ENCODE measurements at places on chromosomes 11 and 22. TPM values are rescaled to one million over a fixed set of nuclear protein-coding genes. Genes with fewer than 3 reads are reported as not detected.
A peak's percentile ranks its signal among the peaks of the same experiment; 100 is the strongest.

GRCh38 chr11:93571612-93572011 lies 28.4 kb upstream of the SMCO4 start:
- no peak for DNase-seq

DNA sequence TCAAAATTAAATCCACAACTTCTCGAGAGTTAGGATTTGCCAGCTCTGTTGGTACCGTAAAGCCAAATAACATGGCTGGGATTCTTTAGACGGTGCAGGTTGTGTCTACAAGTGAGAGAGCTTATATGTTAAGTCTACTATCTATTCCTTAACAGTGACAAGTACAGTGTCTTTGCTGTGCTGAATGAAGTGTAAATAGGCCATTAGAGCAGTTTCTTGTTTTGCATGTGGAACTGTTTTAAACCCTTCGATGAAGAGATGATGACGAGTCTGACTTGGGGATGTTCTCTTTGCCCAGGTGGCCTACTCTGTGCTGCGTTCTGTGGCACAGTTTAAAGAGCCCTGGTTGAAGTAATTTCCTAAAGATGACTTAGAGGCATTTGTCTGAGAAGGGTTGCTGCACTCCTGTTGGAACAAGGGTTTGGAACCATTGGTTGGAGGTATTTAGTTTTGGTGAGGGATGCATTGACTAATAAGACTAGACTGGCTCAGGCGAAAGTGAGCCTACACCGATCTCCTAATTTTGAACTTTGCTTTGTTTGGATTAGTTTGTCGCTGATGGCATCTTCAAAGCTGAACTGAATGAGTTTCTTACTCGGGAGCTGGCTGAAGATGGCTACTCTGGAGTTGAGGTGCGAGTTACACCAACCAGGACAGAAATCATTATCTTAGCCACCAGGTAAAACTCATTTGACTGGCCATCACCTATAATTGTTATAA lies 988 bp downstream of the RPS3 start:
- no peak for DNase-seq

GRCh38 chr11:6365659-6366058 lies 24.6 kb upstream of the SMPD1 start:
- no peak for DNase-seq

DNA sequence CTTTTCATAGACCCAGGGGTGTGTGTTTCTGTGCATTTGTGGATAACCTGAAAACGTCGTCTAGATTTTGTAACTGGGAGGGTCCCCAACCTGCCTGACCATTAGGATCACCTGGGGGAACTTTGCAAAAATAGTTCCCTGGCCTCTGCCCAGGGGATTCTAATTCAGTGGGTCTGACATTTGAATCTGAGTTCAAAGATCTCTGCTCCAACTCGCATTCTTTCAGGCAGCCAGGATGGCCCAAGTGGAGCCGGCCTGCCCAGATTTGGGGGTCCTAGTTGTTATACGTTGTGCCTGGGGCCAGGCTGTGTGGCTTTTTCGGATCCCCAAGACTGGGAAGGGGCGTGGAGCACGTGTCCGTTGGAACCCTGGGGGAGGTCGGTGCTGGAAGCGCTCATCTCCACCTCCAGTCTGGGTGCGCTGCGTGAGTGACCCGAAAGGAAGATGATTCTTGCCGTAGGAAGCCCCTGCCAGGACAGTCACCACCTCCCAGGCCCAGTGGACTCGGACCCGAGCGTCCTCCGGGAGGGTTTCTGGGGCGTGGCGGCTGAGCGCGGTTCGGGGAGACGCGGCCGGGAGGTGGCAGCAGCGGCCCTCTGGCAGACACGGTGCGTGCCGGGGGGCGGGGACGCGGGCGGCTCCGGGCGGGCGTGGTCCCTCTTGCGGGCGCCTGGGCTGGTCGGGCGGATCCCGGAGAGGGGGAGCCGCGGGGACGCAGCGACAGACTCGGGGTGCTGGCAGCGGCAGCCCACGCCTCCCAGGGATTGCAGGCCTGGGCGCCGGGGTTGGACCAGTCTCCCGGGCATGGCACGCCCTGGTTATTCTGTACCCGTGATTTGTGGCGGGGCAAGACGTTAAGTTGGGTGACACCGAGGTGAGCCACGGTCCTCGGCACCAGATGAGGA lies 29.2 kb upstream of the PLET1 start:
- DNase-seq, result peak; percentile 96

Gene TXN2
- polyA plus RNA-seq, result 54.2 TPM

DNA sequence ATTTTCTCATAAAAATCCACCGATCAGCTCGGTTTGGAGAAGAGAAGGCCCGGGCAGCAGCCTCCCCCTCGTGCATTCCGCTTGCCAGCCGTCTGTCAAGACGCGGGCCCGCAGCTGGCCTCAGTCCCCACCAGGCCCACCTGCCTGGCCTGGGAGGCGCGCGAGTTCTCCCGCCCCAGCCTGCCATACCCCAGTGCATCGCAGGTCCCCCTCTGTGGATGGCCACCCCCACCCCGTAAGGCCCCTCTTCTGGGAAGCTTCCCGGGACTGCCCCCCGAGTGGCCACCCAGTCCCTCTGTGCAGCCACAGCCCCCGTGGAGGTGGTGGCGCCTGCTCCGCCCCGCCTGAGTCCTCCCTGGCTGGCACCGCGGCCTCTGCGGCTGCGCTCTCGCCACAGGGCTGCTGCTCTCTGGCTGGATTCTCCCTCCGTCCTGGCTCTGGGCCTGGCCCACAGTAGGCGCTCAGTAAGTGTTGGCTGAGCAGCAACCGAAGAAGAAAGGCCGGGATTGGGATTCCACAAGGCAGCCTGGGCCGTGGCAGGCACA lies 74.0 kb upstream of the TCF20 start:
- peak; percentile 82 for DNase-seq

GRCh38 chr11:97398246-97398645 lies 1008.4 kb downstream of the JRKL start:
- DNase-seq, result no peak

Gene MRGPRX3
- polyA plus RNA-seq, result not detected

Gene ACTN3
- not detected for polyA plus RNA-seq

DNA sequence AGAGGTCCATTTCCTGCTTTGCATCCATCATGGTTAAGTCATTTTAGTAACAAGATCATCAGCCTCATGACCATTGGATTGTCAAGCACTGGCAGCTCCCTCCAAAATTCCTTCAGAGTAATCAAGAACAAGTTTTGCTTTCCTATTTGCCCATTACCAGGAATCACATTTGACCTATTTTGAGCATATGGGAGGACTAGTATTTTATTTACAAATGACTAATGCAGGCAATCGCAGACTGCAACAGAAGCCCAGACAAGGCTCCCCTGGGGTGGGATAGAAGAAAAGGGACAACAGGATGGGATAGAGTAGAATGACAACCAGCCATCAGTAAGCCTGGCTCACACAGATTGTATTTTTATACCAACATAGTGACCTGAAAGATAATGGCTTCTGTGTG lies 9.1 kb downstream of the MMP10 start:
- DNase-seq, result no peak

DNA sequence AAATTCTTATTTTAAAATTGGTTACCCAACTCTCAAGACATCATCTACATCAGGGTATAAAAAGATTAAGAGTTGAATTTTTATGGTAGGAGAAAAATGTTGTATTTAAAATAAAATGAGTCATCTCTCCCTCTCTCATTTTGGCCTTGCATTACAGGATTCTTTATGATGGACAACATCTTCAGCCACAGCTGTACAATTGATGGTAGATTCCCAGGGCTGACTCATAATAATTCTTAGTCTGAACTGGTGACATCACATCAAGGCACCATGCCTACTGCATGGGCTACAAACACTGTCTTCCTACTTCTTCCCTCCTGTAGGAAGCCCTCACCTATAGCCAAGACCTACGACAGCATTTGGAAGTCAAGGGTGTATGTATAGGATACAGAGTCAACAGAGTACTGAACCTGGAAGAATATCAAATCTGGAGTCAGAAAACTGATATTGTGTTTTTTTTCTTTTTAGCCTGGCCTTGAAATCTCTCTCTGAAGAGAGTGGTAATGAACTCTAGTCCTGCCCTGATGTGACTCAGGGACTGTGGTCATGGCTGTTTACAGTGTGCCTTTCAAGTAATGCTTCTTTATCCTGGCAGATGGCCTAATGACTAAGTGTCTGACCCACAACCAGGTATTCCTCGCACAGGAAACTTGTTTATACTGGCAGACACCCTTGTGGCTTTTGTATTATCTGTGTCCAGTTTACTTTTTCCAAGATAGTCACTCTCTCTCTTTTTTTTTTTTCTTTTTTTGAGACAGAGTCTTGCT lies 32.5 kb downstream of the MRGPRX2 start:
- no peak for DNase-seq

Gene CABP7
- polyA plus RNA-seq, result 0.10 TPM

DNA sequence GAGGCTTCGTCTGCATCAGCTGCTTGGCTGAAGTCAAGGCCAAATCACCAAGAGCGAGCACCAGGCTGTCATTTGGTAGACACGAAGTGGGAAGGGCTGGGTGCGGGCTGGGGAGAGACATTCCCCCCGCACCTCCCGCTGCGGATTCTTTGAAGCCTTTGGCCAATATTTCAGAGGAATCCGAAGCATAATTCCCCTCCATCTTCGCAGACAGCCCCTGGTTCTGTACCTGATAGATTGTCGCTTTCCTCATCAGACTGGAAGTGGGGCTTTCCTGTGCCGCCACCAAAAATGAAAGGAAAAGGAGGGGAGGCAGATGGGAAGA lies 15.3 kb downstream of the BLID start:
- peak; percentile 81 for DNase-seq

- DNase-seq, result no peak
Measured at GRCh38 chr22:26838471-26838825, 181.1 kb downstream of the MIAT start.

GRCh38 chr11:119178166-119178680 lies 7.1 kb upstream of the NHERF4 start:
- DNase-seq, result no peak

DNA sequence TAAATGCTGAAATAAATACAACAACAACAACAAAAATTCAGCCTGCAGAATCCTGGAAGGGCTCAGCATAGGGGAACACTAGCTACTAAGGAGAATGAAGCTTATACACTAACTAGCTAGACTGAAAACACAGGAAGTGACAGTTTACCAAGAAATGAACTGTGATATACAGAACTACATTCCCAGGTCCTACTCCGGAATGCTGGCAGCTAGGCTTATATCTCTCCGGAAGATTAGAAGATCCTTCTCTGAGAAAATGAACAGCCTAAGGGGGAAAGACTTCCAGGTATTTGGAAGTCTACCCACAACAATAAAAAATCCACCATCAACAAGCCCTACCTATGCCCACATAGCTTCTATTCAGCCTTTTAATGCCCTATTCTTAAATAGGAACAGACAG lies 31.0 kb downstream of the CCDC34 start:
- DNase-seq, result no peak

Gene ARL2
- 175 TPM for polyA plus RNA-seq

DNA sequence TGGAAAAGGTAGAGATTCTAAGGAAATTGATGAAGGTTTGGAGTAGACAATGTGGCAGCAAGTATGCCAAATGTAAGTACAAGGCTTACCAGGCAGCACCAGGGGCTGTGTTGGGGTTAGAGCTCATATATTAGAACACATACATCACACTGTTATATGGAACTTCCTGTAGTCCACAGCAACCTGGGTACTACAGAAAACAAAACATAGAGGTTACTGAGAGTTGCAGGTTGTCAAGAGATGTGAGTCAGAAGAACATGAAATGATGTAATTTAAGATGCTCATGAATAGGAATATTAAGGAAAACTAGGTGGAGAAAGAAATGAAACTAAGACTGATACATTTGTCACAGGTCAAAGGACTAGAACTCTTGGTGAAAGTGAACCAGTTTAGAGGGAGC lies 22.0 kb downstream of the FAT3 start:
- DNase-seq, result no peak

DNA sequence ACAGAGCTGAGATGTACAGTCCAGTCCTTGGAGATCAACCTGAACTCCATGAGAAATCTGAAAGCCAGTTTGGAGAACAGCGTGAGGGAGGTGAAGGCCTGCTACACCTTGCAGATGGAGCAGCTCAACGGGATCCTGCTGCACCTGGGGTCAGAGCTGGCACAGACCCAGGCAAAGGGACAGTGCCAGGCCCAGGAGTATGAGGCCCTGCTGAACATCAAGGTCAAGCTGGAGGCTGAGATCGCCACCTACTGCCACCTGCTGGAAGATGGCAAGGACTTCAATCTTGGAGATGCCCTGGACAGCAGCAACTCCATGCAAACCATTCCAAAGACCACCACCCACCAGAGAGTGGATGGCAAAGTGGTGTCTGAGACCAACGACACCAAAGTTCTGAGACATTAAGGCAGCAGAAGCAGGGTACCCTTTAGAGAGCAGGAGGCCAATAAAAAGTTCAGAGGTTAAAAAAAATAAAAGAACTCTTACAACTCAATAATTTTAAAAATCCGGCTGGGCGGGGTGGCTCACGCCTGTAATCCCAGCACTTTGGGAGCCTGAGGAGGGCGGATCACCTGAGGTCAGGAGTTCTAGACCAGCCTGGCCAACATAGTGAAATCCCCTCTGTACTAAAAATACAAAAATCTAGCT lies 69.9 kb upstream of the RTL6 start:
- peak; percentile 72 for DNase-seq

GRCh38 chr11:121780971-121781370 lies 328.2 kb upstream of the SORL1-AS1 start:
- DNase-seq, result no peak

- DNase-seq, result peak; percentile 85
Measured at GRCh38 chr11:77130763-77131513, 2.9 kb downstream of the MYO7A start.

Gene SLC6A5
- not detected for polyA plus RNA-seq

- DNase-seq, result peak; percentile 76
Measured at GRCh38 chr22:39309881-39310714, 9.3 kb downstream of the RPL3 start.

GRCh38 chr11:78812513-78813293 lies 238.0 kb upstream of the NARS2 start:
- DNase-seq, result no peak

- no peak for DNase-seq
Measured at GRCh38 chr11:19525276-19525675, 187.4 kb upstream of the NAV2 start.

Gene BAD
- polyA plus RNA-seq, result 81.8 TPM

Gene LRRC56
- 1.5 TPM for polyA plus RNA-seq

Gene UBQLNL
- not detected for polyA plus RNA-seq

Measured in aorta (tissue), 5 donors.